Adrenal gland (tissue), 19 donors: ENCODE measurements at places on chromosomes 3 and 15.

- no peak for DNase-seq
These were observed 8.4 kb downstream of the ARHGEF26 start for GRCh38 chr3:154129625-154130024.

GRCh38 chr3:172415323-172415722, 32.9 kb downstream of the GHSR start:
- no peak for DNase-seq

DNA sequence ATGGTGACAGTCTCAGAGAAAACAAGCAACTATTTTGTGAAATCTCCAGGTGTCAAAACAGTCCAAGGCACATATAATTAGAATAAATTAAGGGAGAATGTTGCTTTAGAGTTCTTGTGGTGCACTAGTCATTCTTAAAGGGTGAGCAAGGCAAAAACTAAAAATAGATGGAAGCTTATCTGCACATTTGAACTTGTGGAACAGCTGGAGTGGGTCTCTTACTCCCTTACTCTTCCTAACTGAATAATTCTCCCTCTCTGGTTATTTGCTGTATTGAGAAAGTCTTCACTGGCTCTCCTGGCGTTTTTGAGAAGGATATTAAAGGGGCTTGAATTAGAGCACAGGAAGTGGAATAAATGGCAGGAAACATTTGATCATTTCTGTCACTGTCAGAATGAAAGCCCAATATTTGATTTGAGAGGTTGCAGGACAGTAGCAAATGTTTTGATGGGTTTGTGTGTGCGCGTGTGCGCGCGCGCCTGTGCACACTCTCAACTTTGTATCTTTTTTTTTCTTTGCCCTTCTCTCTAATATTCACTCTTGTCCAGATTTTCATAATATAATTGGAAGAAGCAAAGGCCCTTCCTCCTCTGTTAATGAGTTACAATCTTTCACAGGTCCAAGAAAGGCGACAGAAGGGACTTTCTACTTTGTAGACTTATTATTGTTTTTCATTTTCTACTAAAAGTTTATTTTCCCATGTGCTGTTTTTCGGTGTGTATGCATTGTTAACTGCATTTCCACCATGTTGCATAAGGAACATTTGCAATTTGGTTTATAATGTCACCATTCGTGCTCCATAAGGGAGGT, 40.9 kb downstream of the AKAP13 start:
- DNase-seq = no peak

DNA sequence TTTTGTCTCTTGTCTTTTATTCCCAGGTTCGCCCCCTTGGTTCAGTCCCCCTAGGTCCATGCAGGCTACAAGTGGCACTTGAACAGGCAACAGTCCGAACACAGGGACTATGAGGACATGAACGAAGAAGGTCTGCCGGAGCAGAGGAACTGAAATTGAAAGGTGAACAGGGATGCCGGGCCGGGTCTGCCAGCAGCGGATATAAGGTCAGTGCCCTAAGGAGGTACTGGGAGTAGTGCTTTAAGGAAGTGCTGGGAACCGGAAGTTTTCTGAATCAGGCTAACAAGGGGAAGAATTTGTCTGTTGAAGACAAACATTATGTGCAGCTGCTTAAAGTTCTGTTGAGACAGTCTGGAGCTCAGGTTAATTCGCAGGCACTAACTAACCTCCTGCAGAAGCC, 46.8 kb downstream of the LSM3 start:
- no peak for DNase-seq

DNA sequence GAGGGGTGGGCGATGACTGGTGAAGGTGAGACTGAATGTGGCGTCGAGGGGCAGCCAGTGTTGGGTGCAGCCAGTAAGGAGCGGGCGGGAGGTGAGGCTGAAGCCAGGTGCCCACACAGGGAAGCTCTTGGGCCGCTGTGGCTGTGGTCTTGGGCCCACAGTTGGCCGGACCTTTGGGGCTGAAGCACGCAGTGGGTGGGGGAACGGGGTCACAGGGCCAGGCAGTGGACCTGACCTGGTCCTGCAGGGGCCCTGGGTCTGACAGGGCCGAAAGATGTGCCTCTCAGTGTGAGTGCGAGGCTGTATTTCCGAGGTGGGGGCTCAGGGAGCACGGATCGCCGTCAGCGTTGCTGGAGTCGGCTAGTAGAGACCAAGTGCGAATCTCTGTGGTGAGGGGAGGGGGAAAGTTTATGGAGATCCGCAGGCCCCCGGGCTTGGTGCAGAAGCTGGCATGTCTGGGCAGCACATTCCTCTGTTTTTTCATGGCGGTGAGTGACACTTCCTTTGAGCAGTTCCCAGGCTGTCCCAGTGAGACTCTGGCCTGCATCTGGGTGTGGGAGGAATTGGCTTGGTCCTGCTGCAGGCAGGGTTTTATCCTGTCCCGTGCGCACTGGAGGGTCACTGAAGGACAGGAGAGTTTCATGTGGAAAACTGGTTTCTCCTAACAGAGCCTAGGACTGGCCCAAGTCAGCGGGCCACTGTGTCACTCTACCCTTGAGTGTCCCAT, 100.8 kb downstream of the TMEM266 start:
- DNase-seq = no peak

DNA sequence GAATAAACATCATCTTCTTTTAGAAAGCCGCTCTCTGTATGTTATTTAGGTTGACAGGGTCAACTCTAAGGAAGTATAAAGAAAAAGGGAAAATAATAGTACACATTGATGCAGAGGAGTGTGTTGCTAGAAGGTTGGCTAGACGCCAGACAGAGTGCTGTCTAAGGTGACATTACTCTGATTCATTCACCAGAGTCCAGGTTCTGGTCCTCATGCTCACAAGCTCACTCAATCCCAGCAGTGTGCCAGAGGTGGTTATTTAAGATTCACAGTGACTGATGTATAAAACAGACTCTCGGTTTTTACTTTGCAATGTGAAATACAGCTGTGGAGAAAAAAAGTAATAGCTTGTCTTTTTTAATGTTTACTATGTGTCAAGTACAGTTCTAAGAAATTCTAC, 1.7 kb downstream of the CFAP44 start:
- no peak for DNase-seq

- no peak for DNase-seq
These were observed 134.5 kb downstream of the FBN1 start for GRCh38 chr15:48510976-48511375.

DNA sequence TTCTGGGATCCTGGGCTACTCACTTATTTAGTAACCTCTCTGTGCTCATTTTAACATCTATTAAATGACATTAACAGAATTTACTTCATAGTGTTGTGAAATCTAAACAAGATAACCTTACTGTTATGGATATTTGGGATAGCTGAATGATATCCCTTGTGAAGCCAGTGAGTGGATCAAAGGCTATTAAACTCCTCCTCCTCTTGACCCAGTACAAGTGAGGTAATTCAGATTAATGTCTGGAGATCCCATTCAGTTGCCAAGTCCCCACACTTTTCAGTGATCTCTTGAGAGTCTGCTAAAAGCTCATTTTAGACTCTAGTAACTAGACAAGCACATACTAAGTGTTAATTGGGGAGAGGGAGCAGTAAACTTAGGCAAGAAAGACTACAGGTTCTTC, 2.5 kb upstream of the ANKRD28 start:
- DNase-seq = no peak

- peak; percentile 57 for DNase-seq
These were observed 1.6 kb downstream of the C15orf39 start for GRCh38 chr15:75203017-75203907.

- no peak for DNase-seq
These were observed 110.9 kb upstream of the THRB start for GRCh38 chr3:24605511-24606028.

DNA sequence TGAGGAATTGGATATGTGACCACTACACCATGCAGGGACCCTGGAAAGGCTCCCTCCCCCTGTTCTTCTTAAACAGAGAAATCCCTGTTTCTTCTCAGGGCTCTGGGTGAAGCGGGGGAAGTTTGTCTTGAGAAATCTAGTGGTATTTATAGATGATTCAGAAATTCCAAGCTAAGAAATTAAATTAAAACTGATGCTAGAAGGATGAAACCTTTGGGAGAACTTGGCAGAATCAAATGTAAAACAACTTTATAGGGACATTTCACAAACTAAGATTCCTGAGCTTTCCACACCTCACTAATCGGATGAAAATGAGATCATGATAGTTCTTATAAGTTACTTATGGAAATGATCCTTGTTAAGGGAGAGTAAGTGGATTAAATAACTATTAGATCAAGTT, 54.2 kb downstream of the FBXL2 start:
- no peak for DNase-seq

- DNase-seq = no peak
These were observed 971 bp downstream of the C3orf22 start for GRCh38 chr3:126557761-126558160.

DNA sequence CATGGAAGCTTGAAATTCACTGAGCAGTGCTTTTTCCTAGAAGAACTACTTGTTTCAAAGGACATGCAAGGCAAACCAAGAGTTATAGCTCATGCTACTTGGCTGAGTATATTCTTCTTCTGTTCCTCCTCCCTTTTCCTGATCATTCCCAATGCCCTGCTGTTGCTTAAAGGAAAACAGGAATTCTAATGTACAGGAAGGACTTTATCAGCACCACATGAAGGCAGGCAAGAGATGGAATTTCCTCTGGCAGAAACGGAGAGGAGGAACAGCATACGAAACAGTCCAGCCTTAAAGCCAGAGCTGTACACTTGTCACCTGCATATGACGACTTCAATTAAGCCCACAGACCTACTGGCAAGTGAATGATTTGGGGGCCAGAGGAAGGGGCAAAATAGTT, 15.7 kb downstream of the MEIS2 start:
- DNase-seq = no peak

- DNase-seq = no peak
These were observed 493.9 kb upstream of the ZNF385D start for GRCh38 chr3:22244761-22245521.

GRCh38 chr3:107661447-107662123, 138.8 kb downstream of the BBX start:
- DNase-seq = no peak

DNA sequence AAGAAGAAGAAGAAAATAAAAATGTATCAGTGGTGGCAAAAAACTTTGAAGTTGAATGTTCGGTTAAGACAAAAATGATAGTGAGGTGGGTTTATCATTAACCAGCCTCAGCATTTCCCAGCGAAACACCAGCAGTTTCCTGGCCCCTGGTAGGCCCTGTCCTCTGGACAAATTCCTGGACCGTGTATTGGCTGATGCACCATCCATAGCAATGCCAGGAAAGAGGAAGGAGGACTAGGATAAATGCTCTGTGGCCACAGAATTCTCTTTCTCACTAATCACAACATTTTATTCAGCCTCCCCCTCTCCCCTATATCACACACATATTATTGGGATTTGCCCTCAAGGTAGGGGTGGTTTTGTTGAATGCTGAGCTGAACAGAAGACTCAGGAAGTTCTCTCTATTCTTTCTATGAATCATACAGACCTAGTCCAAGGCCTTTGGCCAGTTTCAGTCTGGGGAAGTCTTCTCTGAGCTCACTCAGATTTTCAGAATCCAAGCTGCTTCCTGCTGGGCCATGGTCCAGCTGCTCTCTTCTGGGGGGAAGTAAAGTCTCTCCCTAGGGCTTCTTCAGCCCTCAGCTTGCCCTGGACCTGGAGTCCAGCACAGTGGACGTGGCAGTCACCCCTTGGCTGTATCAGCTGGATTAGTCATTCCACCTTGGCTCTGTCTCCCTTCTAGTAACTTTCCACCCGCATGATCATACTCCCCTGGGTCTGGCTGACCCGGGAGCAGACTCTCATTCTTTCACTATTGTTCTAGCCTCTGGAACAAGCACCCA, 27.6 kb downstream of the SLC28A1 start:
- peak; percentile 88 for DNase-seq

- DNase-seq = peak; percentile 62
These were observed 32.1 kb upstream of the DENND4A start for GRCh38 chr15:65824031-65824743.
